ENCODE measurements at places on chromosomes 12 and 14.

- DNase-seq = no peak
These were observed 47.7 kb downstream of the CYP46A1 start for GRCh38 chr14:99731547-99732435.

DNA sequence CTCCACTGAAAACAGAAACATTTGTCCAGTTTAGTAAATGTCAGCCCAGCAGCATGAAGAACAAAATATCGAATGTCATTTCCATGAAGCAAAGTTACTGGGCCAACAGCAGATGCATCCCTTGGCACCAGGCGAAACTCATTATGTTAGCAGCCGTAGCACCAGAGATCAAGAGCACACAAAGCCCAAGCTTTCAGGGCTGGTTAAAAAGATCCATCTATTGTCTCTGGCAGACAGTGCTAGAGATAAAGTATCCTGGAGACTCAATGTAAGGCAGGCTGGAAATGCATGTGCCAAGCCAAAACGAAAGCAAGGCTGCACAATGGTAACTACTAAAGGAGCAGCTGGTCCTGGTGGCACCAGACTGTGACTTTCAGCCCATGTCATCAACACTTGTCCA, 120.3 kb upstream of the PLEKHG7 start:
- DNase-seq = no peak

DNA sequence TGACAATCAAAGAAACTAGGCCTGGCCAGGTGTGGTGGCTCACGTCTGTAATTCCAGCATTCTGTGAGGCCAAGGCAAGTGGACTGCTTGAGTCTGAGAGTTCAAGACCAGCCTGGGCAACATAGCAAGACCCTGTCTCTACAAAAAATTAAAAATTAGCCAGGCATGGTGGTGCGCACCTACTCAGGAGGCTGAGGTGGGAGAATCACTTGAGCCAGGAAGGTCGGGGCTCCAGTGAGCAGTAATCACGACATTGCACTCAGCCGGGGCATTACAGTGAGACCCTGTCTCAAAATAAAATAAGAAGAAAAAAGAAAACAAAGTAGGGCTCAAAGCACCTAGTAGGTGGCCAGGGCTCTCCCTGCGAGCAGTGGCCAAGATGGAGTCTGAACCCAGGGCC, 79.1 kb downstream of the CHGA start:
- no peak for DNase-seq

- no peak for DNase-seq
These were observed 2.1 kb downstream of the OR6C70 start for GRCh38 chr12:55467836-55468235.

DNA sequence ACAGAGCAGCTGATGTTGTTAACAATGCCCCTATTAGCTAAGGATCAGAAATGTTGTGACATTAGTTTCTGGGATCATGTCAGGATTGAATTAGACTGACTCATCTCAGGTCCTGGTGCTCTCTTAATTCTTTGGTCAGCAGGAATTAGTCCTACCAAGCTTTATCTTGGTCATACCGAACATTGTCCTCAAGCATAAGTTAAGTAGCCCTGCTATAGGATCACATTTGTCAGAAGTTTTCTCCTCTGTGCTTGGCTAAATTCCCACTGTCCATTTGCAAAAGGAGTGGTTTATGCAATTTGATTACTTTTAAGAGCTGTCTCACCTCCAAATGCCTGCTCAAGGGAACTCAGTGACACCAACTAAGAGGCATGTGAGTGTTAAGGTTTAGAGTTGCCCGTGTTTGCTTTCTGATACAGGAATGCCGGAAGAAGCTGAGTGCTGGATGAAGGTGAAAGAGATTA, 48.4 kb upstream of the IFNG-AS1 start:
- no peak for DNase-seq

All from SK-N-DZ (cell line).